ENCODE measurements at places on chromosomes 7 and 10.

DNA sequence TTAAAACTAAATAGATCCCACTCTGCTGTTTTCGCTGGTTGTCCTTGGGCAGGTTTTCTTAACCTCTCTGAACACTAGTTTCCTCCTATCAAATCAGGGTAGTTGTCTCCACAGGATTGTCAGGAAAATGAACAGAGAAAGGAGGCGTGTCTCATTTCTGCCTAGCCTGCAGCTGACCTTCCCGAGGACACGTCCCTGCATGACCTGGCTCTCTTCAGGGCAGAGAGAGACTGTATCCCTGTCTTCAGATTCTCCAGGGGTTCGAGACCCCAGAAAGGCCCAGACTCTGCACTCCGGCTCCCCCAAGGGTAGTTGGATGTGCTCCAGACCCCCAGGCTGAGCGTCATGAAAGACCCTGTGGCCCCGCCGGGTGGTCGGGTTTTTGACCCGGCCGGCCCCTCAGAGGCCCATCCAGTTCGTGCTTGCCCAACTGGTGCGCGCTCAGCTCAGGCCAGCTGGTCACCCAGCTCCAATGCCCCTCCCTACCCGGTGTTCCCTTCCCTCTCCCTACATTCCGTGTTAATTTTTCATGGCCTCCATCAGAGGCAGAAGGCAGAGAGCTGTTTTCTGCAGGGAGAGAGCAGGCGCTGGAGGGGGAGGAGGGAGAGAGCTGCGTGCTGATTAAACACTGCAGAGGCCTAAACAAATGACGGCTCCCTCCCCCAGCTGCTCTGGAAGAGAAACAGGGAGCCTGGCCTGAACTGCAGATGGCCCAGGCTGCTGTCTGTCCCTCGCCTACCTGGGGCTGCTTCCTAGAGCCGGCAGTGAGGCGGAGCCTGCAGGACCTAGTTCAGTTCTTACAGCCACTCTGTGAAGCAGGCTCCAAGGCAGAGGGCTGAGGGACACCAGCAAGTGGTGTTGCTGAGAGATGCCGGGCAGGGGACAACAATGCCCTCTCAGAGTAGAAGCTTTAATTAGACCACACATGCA is 86.2 kb upstream of the PPIF start:
- no peak for DNase-seq

GRCh38 chr7:148954766-148955165 is 70.7 kb upstream of the EZH2 start:
- DNase-seq: no peak

DNA sequence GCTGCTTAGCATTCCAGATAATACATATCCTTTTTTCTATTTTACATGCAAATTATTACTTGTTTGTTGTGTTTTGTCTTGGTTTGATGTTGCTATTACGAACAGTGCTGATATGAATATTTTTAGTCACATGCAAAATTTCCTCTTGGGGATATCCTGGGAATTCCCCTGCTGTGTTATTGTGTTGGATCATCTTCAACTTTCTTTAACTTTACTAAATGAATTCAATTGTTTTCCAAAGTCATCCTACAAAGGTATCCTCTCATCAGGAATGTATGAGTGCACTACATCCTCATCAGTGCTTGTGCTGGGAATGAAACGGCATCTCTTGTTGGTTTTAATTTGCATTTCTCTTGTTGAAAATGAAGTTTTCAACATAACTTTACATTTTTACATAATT is 87.1 kb downstream of the AASS start:
- DNase-seq: no peak

GRCh38 chr10:103692952-103693811 is 162.2 kb downstream of the SH3PXD2A start:
- no peak for DNase-seq

GRCh38 chr7:121099572-121099971 is 111.1 kb downstream of the CPED1 start:
- no peak for DNase-seq

GRCh38 chr7:123723913-123724312 is 24.9 kb downstream of the WASL start:
- DNase-seq: no peak

DNA sequence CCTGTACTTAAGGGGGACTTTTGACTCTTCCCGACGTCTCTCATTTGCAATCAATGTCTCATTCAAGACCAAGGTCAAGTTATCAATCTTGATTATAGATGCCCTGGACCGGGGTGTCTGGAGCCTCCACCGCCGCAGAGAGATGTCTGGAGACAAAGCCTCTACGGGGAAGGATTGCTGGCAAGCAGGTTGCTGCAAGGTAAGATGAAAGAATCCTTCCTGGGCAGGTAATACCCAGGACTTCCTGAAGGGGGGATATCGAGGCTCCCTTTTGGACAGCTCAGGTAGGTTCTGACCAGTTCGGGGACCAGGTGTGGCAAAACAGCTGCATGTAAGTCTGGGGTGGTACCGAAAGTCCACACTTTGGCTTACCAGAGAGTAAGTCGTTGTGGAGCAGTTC is 12.5 kb upstream of the CUX1 start:
- no peak for DNase-seq

DNA sequence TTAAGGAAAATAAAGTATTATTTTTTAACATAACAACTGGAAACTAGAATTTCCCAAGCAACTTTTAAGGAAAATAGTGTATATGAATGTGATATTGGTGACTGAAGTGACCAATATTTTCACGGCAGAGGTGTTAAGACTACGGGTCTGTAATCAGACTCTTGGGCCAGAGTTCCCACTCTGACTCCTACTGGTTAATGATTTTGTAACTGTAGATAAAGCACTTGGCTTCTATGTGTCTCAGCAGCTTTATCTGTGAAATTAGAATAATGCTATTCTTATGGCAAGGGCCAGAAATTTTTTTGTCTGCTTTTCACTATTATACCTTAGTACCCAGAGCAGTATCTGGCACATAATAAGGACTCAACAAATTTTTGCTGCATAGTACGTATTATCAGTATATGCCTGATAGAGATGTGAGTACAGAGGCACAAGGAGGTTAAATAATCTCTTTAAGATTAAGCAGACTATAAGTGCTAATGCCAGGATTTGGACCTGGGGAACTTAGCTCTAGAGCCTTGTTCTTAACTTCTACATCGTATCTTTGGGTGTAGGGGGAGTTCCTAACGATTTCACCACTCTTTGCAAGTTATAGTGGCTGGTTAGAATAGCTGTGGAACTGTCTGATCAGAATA is 186.1 kb upstream of the SLC26A5 start:
- no peak for DNase-seq

DNA sequence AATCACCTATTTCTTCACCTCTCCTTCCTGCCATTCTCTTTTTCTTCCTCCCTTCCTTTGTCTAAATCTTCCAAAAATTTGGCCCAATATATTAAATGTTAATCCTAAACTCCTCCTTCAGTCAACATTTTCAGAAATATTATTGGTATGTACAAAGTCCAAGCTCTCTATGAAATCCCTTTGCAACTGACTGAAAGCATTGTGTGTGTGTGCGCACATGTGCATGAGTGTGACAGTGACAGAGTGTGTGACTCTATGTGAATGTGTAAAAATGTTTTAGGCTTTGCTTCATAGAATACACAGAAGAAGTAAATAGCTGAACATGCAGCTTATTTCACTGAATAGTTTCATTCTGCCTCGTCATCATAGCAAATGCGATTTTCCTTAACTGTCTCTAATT is 7.0 kb downstream of the GPAM start:
- DNase-seq: no peak

GRCh38 chr7:139051655-139052054 is 15.8 kb upstream of the ZC3HAV1L start:
- no peak for DNase-seq

DNA sequence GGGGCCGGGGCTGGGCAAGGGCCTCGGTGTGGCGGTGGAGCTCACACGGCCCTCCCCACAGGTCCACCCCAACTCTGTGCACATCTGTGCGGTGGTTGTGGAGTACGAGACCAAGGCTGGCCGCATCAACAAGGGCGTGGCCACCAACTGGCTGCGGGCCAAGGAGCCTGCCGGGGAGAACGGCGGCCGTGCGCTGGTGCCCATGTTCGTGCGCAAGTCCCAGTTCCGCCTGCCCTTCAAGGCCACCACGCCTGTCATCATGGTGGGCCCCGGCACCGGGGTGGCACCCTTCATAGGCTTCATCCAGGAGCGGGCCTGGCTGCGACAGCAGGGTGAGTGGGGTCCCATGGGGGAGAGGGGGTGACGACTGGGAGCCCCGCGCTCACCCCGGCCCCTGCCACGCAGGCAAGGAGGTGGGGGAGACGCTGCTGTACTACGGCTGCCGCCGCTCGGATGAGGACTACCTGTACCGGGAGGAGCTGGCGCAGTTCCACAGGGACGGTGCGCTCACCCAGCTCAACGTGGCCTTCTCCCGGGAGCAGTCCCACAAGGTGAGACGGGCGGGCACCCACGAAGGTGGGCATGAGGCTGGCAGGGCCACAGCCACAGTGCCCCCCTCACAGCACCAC is 8.8 kb downstream of the TMEM120A start:
- no peak for DNase-seq

DNA sequence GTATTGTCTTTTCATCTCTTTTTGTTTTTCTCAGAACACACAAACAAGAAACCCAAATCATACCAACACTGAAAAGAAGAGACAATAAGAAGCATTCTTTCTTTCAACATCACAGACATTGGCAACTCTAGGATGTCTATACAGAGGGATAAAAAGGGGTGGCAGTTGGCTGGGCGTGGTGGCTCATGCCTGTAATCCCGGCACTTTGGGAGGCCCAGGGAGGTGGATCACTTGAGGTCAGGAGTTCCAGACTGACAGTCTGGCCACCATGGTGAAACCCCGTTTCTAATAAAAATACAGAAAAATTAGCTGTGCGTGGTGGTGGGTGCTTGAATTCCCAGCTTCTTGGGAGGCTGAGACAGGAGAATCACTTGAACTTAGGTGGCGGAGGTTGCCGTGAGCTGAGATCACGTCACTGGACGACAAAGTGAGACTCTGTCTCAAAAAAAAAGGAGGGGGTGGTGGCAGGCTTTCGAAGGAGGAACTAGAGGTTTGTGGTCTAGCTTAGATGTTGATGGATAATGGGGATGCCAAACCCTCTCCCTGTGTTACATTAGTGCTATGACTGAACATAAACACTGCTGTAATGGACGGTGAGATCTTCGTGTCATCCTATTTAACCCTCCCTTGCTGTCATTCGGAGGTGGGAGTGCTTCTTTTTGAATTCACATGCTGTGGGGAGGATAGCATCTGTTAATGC is 9.4 kb downstream of the CNNM2 start:
- DNase-seq: no peak

DNA sequence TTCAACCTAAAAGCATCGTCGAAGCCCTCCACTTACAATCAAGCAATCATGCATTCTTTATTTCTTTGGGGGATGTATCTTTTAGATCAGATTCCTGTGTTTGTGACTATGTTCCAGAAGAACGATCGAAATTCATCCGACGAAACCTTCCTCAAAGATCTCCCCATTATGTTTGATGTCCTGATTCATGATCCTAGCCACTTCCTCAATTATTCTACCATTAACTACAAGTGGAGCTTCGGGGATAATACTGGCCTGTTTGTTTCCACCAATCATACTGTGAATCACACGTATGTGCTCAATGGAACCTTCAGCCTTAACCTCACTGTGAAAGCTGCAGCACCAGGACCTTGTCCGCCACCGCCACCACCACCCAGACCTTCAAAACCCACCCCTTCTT is 13.8 kb downstream of the GPNMB start:
- no peak for DNase-seq

GRCh38 chr7:1193593-1194424 is 33.8 kb upstream of the ZFAND2A start:
- no peak for DNase-seq

GRCh38 chr10:18190840-18191239 is 50.6 kb downstream of the CACNB2 start:
- DNase-seq: no peak

- no peak for DNase-seq
Measured at GRCh38 chr10:132564690-132565089, 27.1 kb downstream of the INPP5A start.

DNA sequence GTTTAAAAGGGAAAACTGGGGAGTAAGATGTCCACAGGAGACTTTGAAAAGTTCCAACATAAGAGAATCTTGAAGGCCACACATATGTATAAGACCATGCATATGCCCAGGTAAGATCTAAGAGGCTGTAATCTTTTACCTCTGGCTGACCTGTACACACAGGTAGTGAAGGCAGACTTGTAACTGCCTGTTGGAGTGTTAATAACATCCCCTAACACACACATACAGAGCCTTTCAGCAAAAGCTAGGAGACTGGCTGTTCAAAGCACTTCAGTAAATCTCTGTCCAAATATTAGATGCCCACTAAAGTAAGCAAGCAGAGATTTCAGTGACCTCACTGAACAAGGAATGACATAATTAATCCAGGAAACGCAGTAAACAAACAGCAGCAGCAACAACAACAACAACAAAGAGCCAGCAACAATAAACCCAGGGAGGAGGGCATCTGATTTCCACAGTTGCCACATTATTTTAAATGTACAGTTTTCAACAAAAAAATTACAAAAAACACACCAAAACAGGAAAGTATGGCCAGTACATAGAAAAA is 15.0 kb downstream of the CYP51A1 start:
- DNase-seq: no peak

DNA sequence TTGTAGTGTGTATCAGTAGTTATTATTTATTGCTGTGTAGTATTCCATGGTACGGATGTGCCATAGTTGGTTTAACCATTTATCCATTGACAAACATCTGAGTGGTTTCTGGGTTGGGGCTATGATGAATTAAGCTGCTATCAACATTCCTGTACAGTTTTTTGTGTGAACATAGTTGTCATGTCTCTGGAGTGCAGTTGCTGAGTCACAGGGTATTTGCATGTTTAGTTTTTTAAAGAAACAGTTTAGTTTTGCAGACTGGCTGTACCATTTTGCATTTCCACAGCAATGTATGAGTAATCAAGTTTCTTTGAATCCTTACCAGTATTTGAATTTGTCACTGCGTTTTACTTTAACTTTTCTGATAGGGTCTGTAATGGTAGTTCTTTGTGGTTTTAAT is 516.7 kb upstream of the CELF2 start:
- no peak for DNase-seq

DNA sequence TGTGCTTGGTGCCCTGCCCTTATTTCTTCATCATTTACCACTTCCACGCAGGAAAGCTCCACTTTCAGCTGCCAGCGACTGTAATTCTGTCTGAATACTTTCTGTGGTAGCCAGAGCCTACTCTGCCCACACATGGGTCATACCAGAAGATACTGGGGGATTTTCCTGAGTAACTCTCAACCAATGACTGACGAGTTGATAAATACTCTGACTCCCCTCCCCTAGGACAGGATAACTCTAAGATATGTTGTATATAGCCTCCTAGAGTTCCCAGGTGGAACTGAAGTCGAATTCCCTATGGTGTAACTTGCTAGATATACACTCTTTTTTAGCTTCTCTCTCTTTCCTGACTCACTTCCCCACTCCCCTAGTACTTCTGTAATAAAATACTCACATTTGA is 29.8 kb downstream of the SEM1 start:
- no peak for DNase-seq

DNA sequence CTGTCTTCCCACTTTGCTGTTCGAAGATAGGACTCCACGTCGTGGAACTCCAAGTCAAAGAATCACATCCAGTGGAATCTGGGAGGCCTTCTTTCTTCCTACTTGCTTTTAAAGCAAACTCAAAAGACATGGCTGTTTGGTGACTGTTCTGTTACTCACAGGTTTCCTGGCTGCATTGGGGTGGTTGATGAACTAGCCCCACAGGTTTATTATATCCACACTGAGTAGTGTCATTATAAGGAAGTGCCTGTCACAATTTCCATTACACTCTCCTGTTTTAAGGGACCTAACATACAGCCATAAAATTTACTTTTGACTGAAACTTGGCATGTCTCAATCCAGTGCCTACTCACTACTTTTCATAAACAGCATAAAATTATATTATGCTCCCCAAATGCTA is 287.3 kb upstream of the SP4 start:
- DNase-seq: no peak

All from natural killer cell treated with Interleukin-12 subunit alpha and Interleukin-12 subunit beta and Interleukin-15 and Interleukin-18, amount 100 ng/mL, for 72 hours (primary cell).